ENCODE measurements at places on chromosomes 12 and 14.

DNA sequence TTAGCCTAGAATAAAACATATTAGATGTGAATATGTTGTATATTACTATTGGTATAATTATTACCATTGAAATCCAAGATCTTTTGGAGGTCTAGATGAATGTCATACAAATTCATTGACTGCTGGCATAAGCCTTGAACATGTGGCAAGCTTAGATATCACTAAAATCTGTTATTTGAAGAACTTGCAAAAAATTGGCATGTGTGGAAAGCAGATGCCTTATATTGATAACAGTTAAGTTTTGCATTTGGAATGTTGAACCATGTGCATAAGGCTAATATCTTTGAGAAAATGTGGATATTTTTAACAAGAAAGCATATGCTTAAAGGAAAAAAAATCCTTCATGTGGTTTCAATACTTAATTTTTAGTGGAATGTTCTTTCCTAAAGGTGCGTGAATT lies 203.6 kb upstream of the PRICKLE1 start:
- DNase-seq = no peak

GRCh38 chr12:115374480-115375185 lies 690.7 kb upstream of the TBX3 start:
- no peak for DNase-seq

- DNase-seq = no peak
Observed at GRCh38 chr12:127257366-127257935, 1009.5 kb upstream of the TMEM132C start.

DNA sequence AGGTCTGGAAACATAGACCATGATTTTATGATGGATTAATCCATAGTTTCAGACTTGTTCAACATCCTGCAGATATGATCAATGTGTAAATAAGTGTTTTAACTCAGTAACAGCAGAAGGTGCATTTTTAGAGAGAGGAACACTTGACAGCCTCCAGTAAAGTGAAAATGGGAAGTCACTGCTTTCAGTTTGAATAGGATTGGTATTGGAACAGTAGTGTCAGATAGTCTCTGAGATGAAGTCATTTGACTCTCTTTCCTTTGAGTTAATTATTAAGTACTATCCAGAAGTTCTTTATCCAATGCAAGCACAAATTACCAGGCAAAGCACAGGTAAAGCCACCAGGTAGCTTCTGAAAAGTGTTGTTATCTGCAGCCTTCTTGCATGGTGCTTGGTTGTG lies 14.5 kb upstream of the NAV3 start:
- no peak for DNase-seq

- no peak for DNase-seq
Observed at GRCh38 chr12:116552773-116553373, 6.3 kb upstream of the MAP1LC3B2 start.

DNA sequence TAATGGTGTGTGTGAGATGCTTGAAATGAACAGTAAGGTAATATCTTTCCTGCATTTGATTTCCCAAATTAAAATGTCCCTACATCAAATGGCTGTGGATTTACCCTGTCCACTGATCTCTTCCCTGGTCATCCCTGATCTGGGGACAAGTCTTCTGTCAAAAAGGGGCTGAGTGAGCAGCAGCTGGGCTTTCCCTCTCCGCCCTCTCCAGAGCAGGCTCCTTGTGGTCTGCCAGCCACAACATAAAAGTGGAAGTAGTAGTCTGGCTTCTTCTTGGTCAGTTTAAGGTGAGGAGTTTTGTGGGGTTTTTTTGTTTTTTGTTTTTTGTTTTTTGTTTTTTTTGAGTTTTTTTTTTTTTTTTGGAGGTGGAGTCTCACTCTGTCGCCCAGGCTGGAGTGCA lies 25.2 kb upstream of the PLXNC1 start:
- DNase-seq = no peak

GRCh38 chr14:71203306-71203705 lies 296.0 kb downstream of the PCNX1 start:
- no peak for DNase-seq

DNA sequence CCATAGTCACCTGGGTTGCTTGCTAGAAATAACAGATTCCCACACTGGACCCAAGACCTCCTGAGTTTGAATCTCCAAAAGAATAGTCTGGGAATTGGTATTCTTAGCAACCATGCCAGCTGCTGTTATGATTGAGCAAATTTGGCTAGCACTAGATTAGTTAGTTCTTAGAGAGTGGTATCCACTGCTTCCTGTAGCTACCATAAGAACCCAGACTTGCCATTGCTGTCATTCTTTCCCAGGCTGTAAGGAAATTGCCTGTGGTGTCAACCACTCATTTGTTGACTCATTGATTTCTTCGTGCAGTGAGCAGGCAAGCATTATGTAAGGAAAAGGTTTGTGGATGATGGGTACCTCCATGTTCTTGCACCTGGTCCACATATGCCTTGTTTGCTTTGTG lies 201.8 kb upstream of the RGS6 start:
- DNase-seq = no peak

GRCh38 chr14:36173161-36173560 lies 3.4 kb downstream of the PTCSC3 start:
- no peak for DNase-seq

DNA sequence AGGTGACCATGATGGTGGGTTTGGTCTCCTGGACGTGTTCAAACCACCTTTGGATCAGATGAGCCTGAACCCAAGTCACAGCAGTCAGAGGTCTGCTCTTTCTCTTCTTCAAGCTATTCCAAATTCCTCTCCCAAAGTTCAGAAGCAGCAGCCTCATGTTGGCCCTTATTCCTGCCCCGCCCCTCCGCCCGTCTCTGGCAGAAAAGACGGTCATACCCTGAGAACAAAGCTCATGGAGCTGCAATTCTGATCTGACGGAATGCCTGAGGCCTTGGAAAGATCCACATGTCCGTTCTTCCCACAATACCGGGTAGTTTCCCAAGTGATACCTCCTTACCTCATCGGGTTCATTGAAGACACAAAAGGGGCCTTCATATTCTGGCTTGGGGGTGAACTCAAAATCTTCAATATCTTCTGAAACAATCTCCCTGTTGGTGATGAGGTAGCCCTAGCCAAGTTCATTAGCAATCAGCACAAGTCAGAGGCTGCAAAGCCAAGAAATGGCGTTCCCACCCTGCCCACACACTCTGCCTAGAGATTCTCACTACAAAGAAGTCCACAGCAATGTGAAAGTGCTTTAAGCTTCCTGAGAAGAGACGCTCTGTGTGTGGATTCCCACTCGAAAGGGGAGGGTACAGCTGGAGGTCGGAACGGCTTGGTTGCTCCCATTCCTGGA lies 11.2 kb downstream of the POLE start:
- DNase-seq = no peak

DNA sequence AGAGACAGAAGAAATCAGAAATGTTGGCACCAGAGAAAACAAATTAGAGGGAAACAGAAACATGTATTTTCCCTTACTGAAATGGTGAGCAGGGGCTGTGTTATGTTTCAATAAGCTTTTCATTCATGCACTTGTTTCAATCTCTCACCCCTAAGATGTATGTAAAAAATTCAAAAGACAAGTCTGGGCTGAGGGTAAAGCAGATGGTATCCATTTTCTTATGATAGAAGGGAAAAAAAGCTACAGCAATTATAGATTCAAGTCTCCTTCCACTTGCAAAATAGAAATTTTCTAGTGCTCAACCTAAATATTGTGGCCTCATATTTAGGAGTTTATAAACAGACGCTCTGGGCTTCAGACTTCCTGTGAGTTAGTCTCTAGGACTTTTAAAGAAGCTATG lies 138.3 kb downstream of the ST8SIA1 start:
- DNase-seq = no peak

GRCh38 chr12:88185988-88186387 lies 43.9 kb downstream of the TMTC3 start:
- DNase-seq = no peak

- DNase-seq = no peak
Observed at GRCh38 chr14:59137256-59137655, 51.2 kb upstream of the DAAM1 start.

GRCh38 chr12:3747976-3748619 lies 4.8 kb downstream of the CRACR2A start:
- no peak for DNase-seq

DNA sequence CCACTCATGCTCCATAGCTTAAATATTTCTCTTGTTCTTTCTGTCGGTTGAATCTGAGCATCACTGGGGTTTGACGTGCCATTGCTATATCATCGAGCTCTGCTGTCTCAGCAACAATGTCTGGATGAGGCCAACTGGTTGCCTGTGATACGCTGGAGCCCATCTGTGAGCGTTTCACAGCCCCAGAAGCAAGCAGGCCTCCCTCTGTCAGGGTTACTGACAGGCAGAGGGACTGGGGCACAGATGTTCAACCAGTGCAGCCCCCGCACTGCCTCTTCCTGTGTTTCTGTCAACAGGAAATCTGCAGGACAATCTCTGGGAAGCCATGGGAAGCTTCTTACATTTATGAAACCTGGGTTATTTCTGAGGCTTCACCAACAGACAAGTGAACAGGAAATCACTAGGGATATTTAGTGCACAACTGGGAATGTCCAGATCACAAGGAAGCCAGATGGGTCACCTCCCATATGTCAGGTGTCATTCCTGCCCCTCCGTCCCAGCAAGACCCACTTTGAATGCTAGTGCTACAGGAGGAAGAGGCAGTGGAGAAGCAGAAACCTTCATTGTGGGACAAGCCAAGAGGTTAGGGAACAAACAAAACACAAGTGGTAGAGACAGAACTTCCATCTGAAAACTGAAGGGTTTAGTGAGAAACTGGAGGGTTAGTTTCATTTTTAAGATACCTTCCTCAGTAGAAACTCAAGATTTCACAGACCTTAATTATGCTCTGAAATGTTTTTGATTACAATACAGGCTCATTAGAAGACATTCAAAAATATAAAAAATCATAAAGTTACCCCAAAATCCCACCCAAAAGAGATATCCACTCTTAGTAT lies 24.1 kb downstream of the DMAC2L start:
- peak; percentile 16 for DNase-seq

DNA sequence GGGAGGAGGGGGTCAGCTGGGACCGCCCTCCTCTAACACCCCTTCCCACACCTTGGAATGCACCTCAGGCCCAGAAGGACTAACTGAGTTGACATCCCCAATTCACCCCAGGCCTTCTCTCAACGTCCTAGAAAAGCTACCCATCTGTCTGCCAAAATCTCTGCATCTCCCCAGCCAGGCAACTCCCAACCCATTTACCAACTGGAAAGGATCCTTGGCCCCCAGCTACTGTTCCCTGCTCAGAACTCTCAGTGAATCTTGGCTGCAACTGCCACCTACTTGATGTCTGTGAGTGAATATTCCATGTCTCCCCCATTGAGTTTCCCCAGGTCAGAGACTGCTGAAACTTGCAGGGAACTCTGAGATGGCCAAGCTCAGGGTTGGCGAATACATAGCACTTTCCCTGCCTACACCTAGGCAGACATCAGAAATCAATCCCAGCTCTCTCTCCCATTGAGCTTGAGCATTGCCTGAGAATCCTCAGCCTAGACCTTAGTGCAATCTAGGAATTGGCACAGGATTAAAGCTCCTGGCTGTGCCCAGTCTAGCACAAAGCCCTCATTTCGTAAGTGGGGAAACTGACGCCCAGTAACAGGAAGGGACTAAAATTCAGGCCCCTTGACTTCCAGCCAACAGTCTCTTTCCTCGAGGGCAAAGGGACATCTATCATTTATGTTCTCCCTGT lies 71.9 kb upstream of the NCOR2 start:
- no peak for DNase-seq

DNA sequence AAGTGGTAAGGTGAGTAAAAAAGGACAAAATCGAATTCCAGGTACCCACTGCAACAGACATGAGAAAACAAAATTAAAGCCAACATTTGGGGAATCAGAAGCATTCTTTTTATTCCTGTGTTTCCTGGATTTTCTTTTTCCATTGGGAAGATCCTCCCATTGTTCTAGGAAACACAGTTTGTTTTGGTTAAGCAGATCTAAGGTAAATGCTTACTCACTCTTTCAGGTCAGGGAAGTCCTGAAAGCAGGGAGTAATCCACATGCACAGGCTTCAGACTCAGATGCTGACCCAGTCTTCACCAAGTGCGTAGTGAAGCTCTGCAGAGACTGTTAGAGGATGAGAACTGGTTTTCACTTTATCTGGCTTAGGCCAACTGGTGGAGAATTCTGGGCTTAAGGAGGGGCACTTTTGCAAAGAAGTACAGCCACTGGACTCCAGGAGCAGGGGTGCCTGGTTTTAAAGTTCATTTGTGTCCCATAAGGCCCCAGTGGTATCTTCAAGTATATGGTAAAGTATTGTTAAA lies 57.7 kb downstream of the RPAP3 start:
- DNase-seq = no peak

GRCh38 chr12:128513831-128514230 lies 246.9 kb downstream of the TMEM132C start:
- no peak for DNase-seq

DNA sequence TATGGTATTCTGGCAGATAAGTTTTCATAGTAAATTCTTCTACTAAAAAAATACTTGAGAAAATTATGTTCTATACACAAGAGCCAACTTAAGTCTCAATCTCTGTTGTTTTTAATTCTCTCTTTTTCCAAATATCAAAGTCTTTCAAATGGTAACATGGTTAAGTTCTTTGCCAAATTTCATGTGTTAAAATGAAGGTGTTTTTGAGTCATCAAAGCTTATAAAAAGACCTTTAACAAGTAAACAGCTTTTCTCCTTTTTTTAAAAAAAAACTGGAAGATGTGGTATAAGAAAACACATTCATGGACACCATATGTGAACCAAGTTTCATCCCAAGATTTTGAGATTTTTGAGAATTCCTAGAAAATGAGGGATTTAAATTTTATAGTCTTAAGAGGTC lies 111.3 kb downstream of the FOXG1 start:
- no peak for DNase-seq

- DNase-seq = no peak
Observed at GRCh38 chr12:115640929-115641328, 636.6 kb downstream of the MED13L start.

GRCh38 chr12:93838193-93838592 lies 161.0 kb downstream of the CRADD start:
- no peak for DNase-seq

DNA sequence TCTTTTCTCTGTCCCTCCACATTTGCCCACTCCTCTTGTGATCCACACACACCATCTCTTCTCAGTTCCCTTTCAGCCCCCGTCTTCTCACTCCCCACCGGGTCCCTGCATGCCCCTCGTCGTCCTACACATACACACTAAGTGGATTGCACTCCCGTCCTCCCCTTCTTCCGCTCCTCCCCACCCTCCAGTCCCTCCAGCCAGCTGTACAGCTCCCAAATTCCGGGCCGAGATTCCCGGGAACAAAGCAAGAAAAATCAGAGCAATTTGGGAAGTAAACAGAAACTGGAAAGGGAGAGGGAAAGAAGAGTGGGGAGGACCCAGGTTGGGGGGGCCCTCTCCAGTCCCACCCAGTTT lies 282 bp upstream of the IGFBP6 start:
- no peak for DNase-seq

DNA sequence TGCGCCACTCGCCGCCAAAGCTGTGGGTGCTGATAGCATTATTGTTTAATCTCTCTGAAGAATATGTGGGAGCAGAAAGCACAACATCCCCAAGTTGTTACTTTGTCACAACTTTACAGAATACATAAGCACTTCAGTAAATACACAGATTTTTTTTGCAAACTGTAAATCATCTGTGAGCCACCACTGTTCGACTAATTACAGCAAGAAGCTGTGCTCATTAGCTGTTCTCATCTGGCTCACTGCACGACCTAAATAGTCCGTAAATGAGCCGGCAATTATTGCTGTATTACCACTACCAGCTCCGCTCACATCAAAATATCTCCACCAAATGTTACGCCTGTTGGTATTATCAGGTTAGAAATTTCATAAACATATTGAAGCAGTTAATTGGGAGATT lies 228.9 kb upstream of the PRKD1 start:
- no peak for DNase-seq

- DNase-seq = no peak
Observed at GRCh38 chr12:75289753-75290152, 40.4 kb downstream of the CAPS2 start.

Measured in anterior cingulate cortex (tissue), 58 donors.